Mesenteric fat pad (tissue), 1 donor: ENCODE measurements at places on chromosomes 11 and 22. TPM values are rescaled to one million over a fixed set of nuclear protein-coding genes. Genes with fewer than 3 reads are reported as not detected.
A peak's percentile ranks its signal among the peaks of the same experiment; 100 is the strongest.

GRCh38 chr22:41070665-41071331 is 21.6 kb upstream of the EP300 start:
- DNase-seq = no peak

Gene VSIG10L2
- not detected for total RNA-seq

- no peak for DNase-seq
Observed at GRCh38 chr22:39110631-39111561, 13.9 kb downstream of the APOBEC3H start.

- DNase-seq = no peak
Observed at GRCh38 chr22:43331069-43331451, 12.1 kb downstream of the SCUBE1 start.

- no peak for DNase-seq
Observed at GRCh38 chr22:25514436-25515180, 49.9 kb upstream of the GRK3 start.

GRCh38 chr11:68504432-68505066 is 44.0 kb downstream of the PPP6R3 start:
- DNase-seq = no peak

DNA sequence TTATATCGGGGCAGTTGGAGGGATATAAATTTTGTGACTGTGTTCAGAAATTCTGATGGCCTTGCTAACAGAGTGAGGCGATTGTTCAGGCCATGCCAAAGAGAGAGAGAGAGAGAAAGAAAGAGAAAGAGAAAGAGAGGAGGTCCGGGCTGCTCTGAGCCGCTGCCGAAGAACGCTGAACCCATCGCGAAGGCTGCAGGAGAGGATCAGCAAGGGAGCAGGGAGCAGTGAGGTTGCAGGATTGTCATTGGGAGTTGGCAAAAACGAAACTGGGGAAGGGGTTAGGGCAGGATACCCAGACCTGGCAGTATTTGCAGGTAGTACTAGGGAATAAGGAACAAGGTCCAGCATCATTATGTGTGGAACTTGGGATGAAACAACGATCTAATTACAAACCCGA is 537.1 kb downstream of the INSC start:
- DNase-seq = no peak

DNA sequence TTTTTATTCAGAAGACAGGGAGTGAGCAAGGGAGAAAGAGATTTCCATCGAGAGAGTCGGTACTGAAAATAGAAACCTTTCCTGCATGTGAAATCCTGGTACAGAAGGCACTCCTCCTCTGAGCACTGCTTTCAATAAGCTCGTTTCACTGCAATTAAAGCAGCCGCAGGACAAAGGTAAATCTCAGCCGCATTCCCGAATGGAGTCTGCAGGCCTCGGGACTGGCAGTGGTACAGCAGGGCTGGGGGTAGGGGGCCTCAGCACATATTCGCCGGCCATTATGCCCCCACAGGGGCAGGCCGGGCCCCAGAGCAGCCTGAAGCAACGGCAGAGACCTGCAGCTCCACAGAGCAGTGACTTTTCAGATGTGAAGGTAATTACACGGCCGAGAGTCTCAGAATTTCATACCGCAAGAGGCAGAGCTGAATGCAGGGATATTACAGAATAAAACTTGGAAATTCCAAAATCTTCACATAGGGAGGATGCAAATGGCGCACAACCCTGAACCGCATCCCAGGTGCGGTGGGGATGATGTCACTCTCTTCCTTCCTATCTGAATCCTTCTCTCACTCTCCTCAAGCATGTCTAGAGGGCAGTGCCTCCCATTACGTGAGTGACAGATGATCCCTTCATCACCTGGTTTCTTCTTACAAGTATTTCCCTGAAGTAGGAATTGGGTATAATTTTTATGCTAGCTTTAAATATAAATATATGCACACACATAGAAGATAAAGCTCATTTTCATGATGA is 622.1 kb downstream of the OPCML start:
- no peak for DNase-seq

- peak; percentile 60 for DNase-seq
Observed at GRCh38 chr22:49666146-49666809, 161.4 kb downstream of the BRD1 start.

DNA sequence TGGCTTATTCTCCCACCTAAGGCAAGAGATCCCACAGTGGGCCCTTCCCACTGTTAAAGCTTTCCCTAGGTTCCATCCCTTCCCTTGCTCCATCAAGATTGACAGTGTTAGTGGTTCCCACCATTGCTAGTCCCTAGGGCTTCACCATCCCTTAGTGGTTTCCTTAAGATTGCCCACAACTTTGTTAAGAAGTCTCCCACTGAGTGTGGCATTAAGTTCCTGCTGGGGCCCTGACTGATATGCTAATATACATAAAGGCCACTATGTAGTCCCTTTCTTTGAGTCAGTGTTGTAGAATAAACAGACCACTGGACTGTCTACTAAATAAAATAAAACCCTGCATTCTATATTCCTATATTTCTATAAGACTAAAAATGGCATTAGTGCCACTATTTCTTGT is 176.1 kb downstream of the GUCY1A2 start:
- DNase-seq = no peak

- DNase-seq = no peak
Observed at GRCh38 chr11:25790396-25790795, 541.5 kb upstream of the ANO3 start.

- no peak for DNase-seq
Observed at GRCh38 chr11:294780-295179, 4.5 kb downstream of the IFITM5 start.

Gene SHISAL1
- 3.3 TPM for total RNA-seq

- DNase-seq = no peak
Observed at GRCh38 chr22:37107816-37108621, 1.5 kb downstream of the TMPRSS6 start.

Gene OR2AT4
- not detected for total RNA-seq

Gene SLC25A18
- 8.4 TPM for total RNA-seq

DNA sequence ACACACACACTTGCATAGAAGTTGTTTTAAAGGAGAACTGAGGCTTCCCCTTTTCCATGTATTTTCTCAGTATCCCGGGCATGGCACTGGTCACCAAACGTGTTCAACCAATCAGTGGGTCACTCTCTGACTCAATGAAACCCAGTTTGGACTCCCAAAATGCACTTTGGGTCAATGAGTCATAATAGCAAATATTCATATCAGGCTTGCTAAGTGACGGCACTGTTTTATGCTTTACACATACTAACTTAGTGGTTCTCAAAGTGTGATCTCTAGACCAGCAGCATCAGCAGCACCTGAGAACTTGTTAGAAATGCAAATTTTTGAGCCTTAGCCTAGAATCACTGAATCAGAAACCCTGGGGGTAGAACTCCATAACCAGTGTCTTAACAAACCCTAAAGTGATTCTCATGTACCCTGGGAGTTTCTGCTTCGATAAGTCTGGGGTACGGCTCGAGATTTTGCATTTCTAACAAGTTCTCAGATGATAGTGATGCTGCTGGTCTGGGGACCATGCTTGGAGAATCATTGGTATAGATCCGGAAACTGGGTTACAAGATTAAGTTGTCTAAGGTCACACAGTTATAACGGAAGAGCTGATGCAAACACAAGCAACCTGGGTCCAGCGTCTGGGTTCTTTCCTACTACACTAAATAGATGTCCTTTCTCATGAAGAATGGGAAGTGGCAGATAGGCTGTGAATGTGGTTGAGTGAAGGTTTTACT is 35.6 kb downstream of the ETS1 start:
- DNase-seq = no peak

DNA sequence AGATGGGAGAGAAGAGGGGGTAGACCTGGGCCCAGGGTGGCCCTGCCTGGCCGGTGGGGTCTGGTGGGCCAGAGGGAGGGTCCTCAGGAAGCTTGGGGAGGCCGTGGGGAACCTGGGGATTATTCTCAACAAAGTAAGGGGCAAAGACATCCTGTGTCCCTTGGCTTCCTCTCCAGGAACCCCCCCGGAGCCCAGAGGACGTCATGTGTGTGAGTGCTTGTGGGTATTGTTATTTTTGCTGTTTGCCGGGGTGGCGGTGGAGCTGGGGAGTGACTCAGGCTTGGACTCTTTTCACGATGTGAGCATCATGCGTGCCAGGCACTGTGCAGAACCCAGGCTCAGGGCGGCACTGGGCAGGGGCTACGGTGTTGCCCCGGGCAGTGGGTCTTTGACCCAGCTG is 982 bp upstream of the SHANK3 start:
- no peak for DNase-seq
